Left lung (tissue), 14 donors: ENCODE measurements at places on chromosomes 1 and 21.

GRCh38 chr1:8023995-8024313, 2.2 kb downstream of the ERRFI1 start:
- DNase-seq = no peak

- DNase-seq = no peak
Measured at GRCh38 chr1:228465141-228465540, 22.0 kb upstream of the RNF187 start.

DNA sequence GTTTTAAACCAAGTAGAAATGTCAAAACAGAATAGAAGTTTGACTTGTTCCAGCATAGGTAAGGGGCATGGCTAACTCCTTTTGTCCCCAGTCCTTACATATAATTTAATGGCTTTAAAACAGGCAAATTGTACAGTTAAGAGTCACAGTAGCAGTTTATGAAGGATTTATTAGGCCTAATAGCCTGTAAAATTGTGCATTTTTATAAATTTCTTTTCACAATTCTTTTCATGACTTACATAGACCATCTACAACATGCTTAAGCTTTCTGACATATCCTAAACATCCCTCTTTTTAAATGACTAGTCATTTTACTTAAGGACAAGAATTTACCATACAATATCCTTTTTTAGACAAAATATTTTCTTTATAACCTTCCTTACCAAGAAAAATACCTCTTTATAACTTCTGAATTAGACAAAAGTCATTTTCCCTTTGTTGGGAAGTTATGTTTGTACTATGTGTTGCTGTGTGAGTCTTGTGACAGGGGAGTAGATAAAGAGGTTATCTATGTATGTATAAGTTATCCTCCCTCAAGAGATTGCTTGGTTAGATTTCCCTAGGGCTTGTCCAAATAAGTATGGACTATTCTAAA, 34.5 kb upstream of the SLC5A9 start:
- no peak for DNase-seq

DNA sequence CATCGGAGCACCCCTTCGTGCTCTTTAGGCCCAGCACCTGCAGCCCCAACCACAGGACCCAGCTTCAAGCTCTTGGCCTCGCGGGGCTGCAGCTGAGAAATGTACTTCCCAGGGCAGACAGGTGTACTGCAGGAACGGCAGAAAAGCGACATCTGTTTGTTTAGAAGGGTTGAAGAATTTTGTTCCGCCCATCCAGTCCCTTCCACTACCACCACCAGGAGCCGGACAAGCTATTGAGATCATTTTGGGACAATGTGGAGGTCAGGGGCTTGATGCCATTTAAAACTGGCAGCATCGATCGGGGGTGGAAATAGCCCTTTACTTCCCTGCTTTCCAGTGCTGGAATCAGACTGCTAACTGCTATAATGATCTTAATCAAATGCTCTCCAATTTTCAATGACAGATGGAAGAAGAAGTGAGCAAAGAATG, 1.7 kb downstream of the SERTAD4 start:
- no peak for DNase-seq

- DNase-seq = no peak
Measured at GRCh38 chr1:207868251-207868773, 42.6 kb downstream of the CD34 start.

DNA sequence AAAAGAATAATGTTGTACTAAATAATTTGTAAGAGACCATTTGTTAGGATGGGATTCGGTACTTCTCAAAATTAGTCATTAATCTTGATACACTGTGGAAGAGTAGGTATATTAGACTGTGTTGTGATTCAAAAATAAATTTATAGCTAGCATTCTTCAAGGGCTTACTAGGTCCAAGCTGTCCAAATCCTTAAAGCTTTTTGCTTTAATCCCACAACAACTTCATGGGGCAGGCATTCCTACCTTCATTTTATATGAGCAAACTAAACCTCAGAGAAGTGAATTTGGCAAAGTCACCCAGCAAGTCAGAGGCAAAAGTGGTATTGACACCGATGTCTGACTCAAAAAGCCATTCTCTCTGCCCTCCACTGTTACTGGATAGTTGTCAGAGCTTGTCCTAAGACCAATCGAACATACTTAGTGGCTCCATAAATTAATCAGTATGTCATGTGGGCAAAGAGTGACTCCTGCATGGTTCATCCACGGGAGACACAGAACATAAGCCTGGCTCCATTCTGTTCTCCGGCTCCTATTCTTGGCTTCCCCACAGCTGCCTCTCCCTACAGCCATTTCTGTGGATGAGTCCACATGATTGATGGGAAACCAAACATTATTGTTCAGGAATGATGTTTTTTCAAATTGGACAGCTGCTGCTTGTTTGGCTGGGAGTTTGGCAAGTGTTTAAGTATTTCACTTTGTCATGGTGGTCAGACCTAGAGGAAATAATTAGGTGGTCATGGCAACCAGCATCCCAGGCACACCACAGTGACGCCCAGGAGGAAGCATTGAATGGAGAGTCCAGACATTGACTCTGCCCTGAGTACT, 133.4 kb upstream of the FGGY start:
- no peak for DNase-seq

DNA sequence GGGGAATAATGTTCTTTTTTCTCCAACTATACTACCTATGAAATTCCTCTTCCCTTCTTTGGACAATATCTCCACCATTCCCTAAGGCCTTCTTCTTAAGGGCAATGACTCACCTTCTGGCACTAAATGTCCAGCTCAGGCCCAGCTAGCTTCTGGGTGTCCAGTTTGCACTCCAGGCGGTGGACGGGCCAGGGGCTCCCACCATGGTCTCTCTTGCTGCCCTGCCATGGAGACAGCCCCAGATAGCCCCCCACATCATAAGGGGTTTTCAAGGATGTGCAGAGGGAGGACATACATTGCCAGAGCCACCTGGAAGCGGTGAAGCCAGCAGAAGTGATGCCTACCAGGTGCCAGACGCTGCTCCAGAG, 43.8 kb downstream of the C1orf198 start:
- no peak for DNase-seq

- peak; percentile 49 for DNase-seq
Measured at GRCh38 chr1:65209005-65209885, 61.2 kb downstream of the AK4 start.

DNA sequence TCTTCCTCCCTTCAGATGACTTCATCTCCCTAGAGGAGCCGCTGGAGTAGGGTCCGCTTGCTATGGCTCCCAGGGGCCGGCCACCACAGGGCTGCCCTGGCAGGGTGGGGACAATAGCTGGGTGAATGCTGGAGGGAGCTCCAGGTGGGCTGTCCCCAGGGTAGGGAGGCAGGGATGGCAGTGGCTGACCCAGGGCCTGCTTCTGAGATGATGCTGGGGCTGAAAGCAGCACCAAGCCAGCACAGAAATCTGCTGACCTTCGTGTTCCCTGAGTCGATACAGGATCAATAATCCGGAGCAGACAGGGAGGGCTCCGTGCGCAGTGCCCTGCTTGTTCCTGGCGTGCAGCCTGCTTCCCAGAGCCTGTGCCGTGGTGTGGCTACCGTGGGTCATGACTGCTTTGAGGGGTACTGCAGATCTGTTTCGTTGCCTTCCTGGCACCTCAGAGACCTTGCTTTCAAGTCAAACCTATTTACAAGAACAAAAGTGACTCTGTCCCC, 34.0 kb downstream of the TFF3 start:
- DNase-seq = peak; percentile 71

DNA sequence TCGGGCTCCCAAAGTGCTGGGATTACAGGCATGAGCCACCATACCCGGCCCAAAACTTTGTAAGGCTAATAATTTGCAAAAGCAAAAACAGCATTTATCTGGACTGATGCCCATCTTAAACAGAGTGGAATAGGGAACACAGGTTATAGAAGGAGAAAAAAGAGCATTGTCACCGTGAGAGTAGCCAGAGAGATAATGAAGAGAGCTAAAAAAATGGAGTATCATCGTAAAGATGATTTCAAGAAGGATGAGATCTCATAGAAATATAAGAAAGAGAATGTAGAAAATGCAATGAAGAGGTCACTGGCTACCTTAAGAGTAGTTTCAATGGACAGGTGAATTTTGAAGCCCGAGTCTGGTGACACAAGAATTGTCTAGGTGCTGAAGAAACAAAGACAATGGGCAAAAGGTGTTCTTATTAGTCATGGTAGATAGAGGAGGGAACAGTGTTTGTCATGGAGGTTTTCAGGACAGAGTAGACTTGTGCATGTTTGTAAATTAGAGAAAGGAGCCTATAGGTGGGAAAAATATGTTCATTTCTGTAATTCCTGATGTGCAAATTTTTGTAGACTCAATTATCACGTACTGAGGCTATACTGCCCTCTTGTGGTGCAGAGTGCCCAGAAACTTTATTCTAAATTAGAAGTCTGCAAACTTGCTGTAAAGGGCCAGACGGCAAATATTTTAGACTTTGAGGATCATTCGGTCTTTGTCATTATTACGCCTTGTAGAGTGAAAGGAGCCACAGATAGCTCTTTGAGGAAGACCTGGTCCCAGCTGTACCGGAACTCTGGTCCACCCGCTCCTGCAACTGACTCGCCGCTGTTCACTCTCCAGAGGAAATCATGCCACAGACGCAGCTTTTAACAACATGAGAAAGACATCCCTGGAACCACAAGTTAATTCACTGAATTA, 8.1 kb upstream of the TMEM183A start:
- peak; percentile 39 for DNase-seq

DNA sequence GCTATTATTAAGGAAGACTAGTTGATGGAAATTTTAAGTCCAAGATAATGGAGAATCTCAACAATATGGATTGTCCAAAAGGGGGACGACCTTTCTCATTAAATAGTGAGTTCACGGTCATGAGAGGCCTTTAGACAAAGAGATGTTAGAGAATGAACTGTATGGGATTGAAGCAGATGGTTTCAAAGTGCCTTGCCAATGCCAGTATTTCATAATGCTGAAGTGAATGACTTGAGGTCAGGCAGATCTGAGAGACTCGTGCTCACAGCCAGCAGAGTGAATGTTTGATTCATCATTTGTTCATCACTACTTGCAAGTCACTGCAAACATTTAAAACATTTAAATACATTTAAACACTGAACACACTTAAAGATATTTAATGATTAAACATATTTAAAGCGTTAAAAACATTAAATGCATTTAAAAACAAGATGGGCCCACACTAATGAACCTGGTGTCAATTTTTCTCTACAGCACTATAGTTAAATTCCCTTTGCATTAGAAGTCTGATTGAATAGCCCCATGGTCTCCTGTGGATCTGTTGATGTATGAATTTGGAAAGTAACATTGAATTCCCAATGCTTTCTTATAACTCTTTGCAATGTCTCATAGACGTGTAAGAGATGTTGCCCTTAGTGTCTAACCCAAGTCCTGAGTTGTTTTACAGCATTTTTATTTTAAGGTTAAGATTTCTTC, 80.7 kb downstream of the TGFB2 start:
- no peak for DNase-seq

DNA sequence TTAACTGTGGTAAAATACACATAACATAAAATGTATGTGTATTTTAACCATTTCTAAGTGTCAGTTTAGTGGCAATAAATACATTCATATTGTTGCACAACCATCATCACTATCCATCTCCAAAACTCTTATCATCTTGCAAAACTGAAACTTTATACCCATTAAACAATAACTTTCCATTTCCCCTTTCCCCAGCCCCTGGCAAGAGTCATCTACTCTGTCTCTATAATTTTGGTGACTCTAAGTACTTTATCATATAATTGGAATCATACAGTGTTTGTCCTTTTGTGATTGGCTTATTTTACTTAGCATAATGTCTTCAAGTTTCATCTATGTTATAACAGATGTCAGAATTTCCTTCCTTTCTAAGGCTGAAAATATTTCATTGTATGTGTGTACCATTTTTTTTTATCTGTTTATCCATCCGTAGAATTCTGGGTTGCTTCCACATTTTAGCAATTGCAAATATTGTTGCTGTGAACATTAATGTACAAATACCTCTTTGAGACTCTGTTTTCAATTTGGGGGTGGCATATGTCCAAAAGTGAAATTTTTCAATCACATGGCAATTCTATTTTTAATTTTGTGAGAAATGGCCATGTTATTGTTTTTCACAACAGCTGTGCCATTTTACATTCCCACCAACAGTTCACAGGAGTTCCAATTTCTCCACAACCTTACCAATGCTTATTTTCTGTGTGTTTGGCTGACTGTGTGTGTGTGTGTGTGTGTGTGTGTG, 153.9 kb upstream of the GORAB start:
- DNase-seq = no peak

GRCh38 chr1:107474877-107475612, 334.2 kb downstream of the NTNG1 start:
- no peak for DNase-seq

GRCh38 chr1:198199105-198199504, 42.3 kb downstream of the NEK7 start:
- no peak for DNase-seq

- DNase-seq = no peak
Measured at GRCh38 chr1:62218604-62219003, 24.0 kb downstream of the L1TD1 start.

DNA sequence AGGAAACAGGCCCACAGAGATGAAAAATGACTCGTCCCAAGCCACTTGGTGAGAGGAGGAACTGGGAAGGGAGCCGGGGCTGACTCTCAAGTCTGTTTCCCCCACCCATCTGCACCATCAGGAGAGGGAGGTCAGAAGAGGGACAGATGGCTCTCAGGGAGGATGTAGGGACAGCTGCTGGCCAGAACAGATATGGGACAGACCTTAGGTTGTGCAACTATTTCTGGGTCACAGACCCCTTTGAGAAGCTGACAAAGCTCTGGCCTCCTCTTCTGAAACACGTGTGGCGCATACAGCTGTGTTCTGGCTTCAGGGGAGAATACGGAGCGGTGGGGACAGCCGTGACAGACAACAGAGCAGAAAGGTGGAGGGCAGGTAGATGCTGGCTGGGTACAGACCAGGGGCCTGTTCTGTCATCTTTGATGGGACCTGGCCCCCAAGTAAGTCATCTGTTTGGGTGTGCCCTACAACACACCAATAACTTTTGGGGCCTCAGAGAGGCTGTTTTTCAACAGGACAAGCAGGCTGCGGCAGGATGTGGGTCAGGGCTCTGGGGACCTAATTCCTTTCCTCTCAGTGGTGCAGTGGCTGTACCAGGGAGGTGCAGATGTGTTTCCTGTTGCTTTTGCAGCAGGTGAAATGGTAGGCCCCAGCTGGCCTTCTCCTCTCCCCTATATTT, 7.3 kb downstream of the SH3BGRL3 start:
- no peak for DNase-seq

DNA sequence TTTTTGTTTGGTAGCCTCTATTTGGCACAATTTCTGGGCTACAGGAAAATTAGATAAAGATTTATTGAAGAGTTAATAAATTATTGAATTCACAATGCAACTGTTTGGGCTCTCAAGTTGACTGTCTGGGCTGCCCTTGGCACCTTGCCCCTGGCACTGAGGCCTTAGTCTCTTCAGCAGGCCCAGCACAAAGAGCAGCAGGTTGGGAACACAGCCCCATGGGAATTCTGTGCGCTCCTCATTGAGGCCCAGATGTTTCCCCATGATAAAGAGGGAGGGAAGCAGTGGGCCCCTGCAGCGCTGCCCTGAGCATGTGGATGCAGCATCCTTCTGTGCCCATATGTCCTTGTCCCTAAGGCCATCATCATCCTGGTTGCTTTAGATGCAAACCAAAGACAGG, 2.9 kb downstream of the CRNN start:
- no peak for DNase-seq

DNA sequence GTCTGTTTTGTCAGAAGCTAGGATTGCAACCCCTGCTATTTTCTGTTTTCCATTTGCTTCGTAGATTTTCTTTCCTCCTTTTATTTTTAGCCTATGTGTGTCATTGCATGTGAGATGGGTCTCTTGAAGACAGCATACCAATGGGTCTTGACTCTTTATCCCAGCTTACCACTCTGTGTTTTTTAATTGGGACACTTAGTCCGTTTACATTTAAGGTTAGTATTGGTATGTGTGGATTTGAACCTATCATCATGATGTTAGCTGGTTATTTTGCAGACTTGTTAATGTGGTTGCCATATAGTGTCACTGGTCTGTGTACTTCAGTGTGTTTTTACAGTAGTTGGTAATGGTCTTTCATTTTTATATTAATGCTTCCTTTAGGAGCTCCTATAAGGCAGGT, 141.5 kb downstream of the DNAH14 start:
- no peak for DNase-seq
